Mesothelial cell of epicardium (in vitro differentiated cells): ENCODE measurements at places on chromosomes 6 and 20. TPM values are rescaled to one million over a fixed set of nuclear protein-coding genes. Genes with fewer than 3 reads are reported as not detected.

DNA sequence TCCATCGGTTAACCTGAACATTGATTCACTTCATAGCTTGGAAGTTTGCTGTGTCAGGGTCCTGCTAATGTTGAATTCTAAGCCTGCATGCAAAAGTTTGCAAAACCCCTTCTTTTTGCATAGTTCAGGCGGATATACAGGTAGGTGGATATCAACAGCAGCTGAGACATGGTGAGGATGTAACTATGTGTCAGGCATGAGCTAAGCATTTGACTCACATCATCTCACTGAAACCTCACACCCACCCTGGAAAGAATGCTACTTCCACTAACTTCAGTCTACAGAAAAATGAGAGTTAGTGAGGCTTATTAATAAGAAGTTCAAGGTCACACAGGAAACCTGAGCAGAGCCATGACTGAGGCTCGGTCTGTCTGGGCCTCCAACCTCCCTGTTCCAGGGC lies 276.9 kb downstream of the BMP7 start:
- no peak overlapping the region for H3K27ac ChIP-seq
- H3K4me3 ChIP-seq = no peak overlapping the region
- no peak for DNase-seq
- no peaks in the 10 kb centered on the region for H3K36me3 ChIP-seq
- H3K4me1 ChIP-seq = peaks cover 9% of the 10 kb centered on the region

GRCh38 chr6:108127826-108128225 lies 38.0 kb upstream of the NR2E1 start:
- no peak for DNase-seq
- H3K27ac ChIP-seq = no peak overlapping the region
- H3K4me1 ChIP-seq = peaks cover 2% of the 10 kb centered on the region
- H3K27me3 ChIP-seq = peaks cover 49% of the 10 kb centered on the region
- no peaks in the 10 kb centered on the region for H3K36me3 ChIP-seq
- no peak overlapping the region for H3K4me3 ChIP-seq

DNA sequence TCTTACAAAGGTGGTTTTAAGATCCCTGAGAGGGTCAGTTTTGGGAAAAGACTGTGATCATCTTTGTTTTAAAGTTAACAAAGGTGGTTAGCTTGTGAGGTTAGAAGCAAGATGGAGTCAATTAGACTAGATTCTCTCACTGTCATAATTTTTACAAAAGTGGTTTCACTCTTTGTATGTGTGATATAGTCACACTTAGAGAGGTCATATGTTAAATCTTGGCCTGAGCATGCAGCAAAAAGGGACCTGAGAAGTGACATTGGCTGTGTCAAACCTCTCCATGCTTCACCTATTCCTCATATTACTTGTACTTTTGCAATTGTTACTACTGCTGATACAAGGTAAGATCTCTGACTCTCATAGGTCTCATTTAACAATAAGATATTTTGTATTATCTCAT lies 368.0 kb downstream of the TBC1D32 start:
- no peaks in the 10 kb centered on the region for H3K27me3 ChIP-seq
- no peak overlapping the region for H3K27ac ChIP-seq
- H3K4me3 ChIP-seq = no peak overlapping the region
- DNase-seq = no peak

GRCh38 chr20:38044685-38045084 lies 11.1 kb downstream of the RPRD1B start:
- H3K4me1 ChIP-seq = peaks cover 17% of the 10 kb centered on the region
- H3K27ac ChIP-seq = no peak overlapping the region
- H3K4me3 ChIP-seq = no peak overlapping the region
- DNase-seq = no peak

DNA sequence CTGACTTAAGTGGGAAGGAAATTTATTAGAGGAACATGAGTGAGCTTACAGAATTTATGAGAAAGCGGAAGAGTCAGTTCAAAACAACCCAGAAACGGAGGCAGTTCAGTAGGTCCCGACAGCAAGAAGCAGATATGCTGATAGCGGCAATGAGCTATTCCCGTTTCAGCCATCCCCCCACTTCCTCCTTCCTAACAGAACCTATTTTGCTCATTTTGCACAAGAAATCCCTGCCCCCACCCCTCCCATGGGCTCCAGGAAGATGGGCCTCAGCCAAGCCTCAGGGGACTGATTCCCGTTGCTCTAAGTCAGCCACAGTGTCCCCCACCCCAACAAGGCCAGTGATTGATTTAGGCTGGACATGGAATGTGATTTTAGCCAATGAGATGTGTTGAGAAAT lies 157.5 kb downstream of the CEBPB start:
- H3K4me1 ChIP-seq = peaks cover 14% of the 10 kb centered on the region
- H3K27ac ChIP-seq = peak overlapping the region; percentile 53
- no peaks in the 10 kb centered on the region for H3K36me3 ChIP-seq

DNA sequence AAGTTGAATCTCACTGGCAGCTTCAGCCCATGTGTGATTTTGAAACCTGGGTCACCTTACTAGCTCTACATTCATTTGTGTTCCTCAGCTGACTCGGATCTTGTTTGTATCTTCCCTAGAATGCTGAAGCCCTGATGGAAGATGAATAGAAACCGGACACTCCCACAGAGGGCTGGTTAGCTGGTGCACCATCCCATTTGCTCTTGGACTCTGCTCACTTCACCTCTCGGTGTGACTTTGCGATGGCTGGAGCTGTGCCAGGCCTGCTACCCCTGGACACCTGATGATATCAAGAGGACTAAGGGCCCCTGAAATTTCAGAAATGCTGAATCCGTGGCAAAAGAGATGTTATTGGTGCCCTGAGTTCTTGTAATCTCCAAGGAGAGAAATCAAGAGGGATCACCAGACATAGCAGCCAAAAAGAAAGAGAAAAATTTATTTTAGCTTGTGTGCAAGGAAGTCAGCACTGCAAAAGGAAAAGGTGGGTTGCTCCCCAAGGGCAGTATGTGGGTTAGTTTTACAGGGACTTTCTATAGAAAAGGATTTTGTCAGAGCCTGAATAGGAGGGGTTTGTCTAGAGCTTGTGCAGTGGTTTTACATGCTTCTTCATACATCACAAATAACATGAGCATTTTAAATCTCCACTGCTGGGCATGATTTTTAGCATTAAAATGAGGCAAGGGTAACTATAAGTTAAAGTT lies 426.3 kb upstream of the NOX3 start:
- H3K27ac ChIP-seq = no peak overlapping the region
- DNase-seq = no peak
- H3K4me1 ChIP-seq = no peaks in the 10 kb centered on the region
- no peak overlapping the region for H3K4me3 ChIP-seq
- H3K36me3 ChIP-seq = no peaks in the 10 kb centered on the region

Gene THBD
- 0.68 to 0.85 TPM (median 0.82 TPM) in 3 replicates for total RNA-seq
